ENCODE measurements at places on chromosomes 5 and 9.

DNA sequence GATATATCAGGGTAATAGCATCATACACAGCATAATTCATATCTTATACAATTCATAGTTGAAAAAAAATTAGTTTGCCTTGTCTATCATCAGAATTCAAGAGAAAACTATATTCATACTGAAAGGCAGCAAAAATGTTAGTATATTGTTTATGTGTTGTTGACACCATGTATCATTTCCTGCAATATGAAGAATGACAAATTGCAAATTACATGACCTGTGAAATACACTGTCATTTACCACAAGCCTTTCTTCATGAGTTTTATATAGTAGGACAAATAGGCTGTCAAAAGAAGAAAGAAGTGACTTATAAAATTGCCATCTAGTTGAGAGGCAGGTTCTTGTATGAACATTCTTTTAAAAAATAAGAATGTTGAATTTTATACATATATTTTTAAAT lies 1136.3 kb upstream of the CDH9 start:
- DNase-seq, result no peak

- DNase-seq, result peak; percentile 7
These were observed 44.5 kb downstream of the AMBP start for GRCh38 chr9:114033397-114034103.

GRCh38 chr5:114266374-114266773 lies 95.5 kb upstream of the KCNN2 start:
- DNase-seq, result no peak

DNA sequence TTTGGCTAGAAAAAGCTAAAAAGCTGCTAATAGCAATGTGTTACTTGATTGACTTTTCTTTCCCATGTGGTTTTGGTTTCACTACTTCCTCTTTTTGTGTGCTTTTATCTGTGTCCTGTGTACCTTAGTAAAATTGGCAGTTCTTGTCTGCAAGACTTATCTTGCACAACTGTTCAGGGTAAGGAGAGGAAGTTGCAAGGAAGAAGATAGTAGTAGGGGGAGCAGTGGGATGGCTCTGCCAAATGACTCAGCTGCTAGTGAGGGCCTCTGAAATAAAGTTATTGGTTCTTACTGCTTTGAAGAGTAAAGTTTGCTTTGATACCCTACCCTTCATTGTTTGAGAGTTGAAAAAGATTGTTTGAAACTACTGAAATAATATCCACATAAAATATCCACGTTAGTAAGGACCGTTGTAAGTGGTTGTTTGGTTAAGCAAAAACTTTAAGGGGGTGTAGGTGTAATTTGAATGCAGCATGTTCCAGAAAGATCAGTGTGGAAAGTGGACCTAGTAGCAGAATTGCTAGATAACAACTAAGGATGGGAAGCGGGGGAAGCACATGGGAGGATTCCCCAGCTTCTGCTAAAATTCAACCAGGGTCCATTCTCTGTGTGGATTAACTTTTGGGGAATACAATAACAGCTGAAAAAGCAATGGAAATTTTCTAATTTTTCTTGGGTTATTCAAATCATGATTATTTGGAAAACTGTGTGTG lies 123.5 kb downstream of the SCAMP1 start:
- peak; percentile 91 for DNase-seq

DNA sequence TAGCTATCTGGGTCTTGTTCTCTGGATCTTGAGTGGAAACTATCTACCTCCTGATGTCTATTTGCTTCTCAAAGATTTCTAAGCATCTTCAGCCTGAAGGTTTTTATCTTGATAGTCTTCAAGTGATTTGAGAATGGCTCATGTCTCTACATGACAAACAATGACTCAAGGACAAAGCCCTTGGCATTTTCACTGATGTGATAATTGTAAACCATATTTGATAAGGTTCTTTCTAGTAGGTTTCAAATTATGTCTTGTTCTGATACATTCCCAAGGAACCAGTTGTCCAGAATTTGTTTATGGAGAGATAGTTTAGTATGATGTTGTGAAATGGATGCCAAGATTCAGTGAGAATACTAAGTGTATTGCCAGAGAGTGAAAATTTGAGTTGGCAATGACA lies 1079.3 kb upstream of the CDH9 start:
- DNase-seq, result no peak
